NCI-H187 treated with DMSO at 0.1 percent for 48 hours (cell line): ENCODE measurements at places on chromosomes 2 and 18.

DNA sequence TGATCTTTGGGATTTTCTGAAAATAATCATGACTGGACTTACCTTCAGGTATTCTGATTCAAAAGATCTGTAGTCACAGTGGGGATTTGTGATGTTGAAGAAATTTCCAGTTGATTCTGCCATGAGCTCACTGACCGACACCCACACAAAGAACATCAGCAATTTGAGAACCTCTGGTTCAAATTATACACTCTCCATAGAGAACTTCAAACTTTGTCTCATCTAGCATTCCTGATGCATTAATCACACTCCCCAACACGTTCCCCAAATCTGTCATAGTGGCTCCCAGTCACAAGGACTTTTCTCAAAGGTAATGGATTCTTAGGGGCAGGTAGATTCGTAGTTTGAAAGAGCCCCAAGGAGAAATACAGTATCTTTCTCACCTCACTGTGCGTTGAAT is 584.3 kb downstream of the FBXO15 start:
- no peak for DNase-seq

DNA sequence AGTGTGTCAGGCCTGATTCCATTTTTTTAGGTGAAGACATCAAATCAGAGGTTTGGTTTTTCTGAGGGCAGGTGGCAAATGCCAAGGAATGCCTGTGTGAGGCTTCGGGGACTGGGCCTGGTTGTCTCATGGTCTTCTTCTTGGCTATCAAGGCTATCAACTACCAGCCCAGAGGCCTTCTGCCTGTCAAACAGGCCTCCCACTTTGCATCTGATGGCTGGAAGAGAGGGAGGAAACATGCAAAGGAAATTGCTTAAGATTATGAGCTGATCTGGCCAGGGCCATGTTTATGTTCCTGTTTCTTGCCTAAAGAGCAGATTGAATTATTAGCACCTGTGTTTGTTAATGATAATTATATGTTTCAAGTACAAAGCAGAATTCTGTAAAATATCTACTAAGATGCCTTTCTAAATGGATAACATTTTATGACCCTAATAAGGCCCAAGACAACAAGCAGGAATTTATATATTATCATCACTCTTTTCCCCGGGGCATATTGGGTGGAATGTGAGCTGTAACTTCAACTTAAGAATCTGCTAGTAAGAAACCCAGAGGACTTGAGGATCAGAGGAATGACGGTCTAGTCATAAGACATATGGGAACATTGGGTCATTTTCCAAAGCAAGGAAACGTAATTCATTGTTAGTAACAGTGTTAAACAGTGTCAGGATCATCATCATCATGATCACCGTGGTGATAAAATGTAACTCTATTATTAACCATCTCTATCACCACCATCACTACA is 123.2 kb downstream of the LYPD6B start:
- no peak for DNase-seq

DNA sequence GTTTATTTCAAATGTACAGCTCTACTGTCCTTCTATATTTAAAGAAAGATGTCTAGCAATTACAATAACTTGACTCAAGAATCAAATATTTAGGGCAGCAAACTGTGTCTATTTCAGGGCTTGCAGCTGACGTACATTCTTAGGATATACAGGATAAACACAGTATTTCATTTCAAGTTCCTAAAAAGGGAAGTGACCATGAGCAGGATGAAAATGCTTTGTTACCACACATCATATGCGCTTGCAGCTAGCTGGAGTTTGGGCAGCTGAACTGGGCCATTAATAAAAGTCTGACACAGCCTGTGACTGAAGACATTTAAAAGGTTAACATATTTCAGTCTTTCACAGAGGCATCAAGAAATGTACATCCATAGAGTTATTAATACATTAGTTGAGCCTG is 264.6 kb upstream of the TRIB2 start:
- no peak for DNase-seq

DNA sequence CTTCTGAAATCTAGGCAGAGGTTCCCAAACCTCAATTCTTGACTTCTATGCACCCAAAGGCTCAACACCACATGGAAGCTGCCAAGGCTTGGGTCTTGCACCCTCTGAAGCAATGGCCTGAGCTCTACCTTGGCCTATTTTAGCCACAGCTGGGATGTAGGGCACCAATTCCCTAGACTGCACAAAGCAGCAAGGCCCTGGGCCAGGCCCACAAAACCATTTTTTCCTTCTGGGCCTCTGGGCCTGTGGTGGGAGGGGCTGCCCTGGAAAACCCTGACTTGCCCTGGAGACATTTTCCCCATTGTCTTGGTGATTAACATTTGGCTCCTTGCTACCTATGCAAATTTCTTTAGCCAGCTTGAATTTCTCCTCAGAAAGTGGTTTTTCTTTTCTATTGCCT is 315.2 kb downstream of the DCDC2C start:
- DNase-seq: no peak

- no peak for DNase-seq
Measured at GRCh38 chr2:154228566-154229280, 357.0 kb downstream of the GALNT13 start.

- no peak for DNase-seq
Measured at GRCh38 chr2:85396531-85397470, 13.4 kb downstream of the CAPG start.

DNA sequence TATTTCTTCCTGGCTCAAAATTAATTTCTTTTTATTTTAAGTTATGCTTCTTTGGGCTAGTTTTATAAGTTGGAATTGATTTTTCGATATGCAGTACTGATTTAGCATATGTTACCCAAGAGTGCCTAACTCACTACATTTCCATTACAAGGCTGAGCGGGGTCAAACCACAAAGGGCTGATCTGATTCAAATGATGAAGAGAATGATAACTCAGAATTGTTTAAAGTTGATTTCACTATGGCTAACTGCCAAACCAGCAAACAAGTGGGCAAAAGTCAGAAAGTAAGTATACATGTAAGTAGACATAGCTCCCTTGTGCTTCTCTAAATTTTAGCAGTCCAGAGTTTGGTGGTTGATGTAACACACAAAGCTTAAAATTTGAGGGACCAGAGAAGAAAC is 35.6 kb downstream of the RAD51AP2 start:
- no peak for DNase-seq

GRCh38 chr2:241494311-241494908 is 14.0 kb downstream of the STK25 start:
- no peak for DNase-seq

DNA sequence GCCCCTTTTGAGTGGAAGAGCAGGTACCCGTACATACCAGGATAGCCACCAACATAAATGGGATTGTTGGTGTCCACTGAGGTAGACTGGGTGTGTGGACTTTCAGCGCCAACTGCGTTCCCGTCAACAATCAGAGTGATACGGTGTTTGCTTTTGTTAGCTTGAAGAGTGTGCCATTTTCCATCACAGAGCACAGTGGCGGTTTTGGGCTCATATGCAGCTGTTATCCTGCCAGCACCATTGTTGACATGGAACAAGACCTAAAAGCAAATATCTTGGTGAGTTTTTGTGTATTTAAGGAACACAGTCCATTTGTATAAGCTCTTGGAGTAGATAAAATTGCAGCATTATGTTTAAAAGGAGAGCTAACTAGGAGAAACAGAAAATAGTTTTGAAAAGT is 174.5 kb downstream of the LAMA1 start:
- DNase-seq: no peak
